Activated naive CD4-positive, alpha-beta T cell (primary cell): ENCODE measurements at places on chromosomes 5 and 9.

- no peak for DNase-seq
Measured at GRCh38 chr9:121085661-121086060, 10.9 kb downstream of the CNTRL start.

DNA sequence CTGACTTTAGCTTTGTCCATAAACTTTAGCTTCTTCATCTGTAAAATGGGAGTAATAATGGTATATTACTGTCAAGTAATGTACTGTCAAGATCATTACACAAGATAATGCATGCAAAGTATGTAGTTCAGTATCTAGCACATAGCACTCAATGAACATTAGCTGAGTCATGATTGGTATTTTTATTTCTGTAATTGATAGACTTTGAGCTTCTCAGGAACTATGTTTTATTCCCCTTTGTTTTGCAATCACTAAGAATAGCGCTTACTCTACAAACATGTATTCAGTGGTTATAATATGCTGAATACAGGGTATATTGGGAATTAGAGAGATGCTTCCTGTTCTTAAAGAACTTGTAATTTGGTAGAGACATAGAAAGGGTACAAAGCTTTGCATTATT lies 142.3 kb upstream of the KLF9 start:
- no peak for DNase-seq

- DNase-seq = no peak
Measured at GRCh38 chr5:111932628-111933027, 175.6 kb upstream of the NREP start.

DNA sequence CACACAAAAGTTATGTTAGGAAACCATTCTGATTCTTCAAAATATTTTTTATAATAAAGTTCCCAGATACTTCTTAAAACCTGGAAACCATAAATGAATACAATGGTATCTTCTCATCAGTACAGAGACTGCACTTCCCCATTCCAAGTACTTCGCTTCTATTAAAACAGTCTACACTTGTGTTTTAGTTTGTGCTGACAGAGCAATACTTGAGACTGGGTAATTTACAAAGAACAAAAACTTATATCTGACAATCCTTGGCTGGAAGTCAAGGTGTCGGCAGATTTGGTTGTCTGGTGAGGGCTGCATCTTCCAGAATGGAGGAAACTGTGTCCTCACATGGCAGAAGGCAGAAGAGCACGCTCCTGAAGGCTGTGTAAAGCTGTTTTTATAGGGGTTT lies 70.1 kb downstream of the RFX3 start:
- DNase-seq = no peak

GRCh38 chr5:170533383-170533782 lies 29.6 kb downstream of the KCNIP1 start:
- no peak for DNase-seq

DNA sequence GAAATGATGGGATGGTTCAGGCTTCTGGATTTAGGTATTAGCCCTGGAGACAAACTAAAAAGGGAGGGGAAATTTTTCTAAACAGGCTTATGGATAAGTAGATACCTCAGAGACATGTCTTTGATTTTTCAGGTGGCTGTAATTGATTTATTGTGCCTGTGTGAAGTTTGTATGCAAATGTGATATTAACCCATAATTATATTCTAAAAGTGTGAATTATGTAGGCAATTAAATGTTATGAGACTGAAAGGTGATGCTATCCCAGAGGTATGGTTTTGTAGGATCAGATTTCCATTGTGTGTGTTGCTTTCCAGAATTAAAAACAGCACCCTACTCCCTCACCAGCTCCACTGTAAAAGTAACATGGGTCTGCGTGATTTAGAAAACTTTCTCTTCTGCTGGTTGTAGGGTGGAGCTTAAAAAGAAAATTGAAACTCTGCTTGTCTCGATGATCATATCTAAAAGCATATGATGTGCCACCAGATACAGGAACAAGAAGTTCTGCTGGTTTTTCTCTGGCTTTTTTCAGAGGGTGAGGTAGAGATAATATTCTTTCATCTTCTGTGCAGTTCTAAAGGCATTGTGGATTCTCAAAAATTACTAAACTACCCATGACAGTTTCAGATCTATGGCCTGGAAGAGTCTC lies 71.8 kb upstream of the TAF11L2 start:
- DNase-seq = no peak

DNA sequence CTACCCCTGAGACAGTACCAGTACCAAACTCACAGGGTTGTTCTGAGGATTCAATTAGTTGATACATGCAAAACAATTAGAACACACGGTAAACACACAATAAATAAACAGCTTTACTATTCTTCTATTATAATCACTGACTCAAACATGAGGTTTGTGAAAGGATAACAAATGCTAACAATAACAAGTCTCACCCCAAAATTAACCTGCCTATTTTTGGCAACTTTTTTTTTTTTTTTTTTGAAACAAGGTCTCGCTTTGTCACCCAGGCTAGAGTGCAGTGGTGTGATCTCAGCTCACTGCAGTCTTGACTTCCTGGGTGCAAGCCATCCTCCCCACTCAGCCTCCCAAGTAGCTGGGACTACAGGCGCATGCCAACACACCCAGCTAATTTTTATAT lies 6.5 kb downstream of the ECPAS start:
- DNase-seq = no peak

DNA sequence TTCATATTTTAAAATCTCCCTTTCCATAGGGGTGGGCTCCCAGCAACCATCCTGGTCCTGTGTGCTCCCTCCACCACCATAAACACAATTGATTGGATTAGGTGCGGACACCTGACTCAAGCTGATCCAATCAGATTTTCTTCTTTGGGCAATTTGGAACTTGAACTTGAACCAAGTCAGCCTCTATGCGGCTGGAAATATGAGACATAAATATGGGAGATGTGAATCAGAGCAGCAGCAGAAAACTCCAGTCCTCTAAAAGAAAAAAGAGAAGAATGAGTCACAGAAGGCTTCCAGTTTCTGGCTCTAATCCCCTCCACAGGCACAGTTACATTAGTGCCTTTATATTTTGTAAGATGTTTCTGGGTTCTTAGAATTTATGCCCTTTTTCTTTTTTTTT lies 306.6 kb downstream of the MLLT3 start:
- DNase-seq = no peak

DNA sequence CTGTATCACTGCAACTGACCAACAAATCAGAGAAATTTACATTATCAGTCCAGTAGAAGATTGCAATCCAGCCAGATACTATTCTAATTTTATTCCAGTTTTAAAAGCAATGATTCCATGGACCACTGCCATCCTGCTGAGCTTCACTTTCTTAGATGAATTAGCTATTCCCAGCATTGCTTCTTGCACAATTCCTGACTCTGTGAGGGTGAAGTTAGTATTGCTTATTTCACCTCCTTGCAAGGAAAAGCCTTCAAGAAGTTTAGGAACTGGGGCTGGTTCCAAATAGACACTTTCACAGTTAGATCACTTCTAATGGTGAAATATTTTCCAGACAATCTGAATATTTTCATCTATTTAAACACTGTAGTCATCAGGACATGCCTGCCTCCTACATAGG lies 338.6 kb upstream of the TNC start:
- DNase-seq = no peak

DNA sequence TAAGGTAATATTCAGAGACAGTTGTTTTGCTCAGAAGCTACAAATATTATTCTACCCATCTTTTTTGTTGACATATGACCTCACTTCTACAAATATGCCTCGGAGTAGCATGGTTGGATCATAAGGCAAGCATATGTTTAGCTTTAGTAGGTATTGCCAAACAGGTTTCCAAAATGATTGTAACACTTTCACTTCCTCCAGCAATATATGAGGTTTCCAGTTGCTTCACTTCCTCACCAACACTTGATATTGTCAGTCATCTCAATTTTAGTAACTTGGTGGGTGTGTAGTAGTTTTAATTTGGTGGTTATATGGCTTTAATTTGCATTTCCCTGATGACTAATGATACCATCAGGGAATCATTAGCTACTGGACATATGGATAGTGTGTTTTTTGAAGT lies 46.7 kb downstream of the TNFSF8 start:
- no peak for DNase-seq

GRCh38 chr9:136777359-136777758 lies 13.0 kb upstream of the LCN15 start:
- no peak for DNase-seq

- DNase-seq = no peak
Measured at GRCh38 chr9:75041041-75041440, 12.9 kb upstream of the CARNMT1 start.

DNA sequence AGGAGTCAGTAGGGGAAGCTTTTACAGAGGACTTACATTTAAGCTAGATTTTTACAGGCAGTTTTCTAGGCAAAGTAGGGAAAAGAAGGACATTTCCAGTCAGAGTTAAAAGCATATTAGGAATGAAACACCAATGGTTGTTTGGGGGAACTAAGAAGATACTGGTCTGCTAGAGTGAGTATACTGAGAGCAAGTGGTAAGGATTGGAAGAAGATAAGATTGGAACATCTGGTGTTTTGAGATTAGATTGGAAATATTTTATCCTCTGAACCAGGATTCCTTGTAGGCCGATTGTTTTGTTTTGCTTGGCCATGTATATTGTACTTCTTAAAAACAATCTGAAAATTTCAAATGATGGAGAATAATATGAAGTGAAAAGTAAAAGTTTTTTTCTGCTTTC lies 7.7 kb downstream of the FBXO38 start:
- DNase-seq = no peak

- no peak for DNase-seq
Measured at GRCh38 chr9:80932947-80933780, 756.2 kb downstream of the TLE1 start.

DNA sequence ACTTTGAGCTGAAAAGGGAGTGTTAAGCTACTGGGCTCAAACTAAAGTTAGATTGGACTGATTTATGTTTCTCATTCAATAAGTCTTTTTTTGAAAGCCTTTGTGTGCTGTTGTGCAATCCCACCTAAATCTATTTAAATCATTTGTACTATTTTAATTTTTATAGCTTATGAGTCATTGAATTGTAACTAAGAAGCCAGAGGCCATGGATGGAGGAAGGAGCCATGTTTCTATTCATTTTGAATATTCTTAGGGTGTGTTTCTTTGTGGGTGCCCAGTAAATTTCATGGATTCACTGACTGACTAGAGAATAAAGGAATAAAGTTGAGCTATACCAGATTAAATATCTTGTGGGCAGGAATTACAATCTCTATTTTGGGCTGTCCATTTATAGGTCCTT lies 238.5 kb downstream of the KIF4B start:
- DNase-seq = no peak

- DNase-seq = no peak
Measured at GRCh38 chr9:81665322-81665871, 23.9 kb downstream of the TLE1 start.

DNA sequence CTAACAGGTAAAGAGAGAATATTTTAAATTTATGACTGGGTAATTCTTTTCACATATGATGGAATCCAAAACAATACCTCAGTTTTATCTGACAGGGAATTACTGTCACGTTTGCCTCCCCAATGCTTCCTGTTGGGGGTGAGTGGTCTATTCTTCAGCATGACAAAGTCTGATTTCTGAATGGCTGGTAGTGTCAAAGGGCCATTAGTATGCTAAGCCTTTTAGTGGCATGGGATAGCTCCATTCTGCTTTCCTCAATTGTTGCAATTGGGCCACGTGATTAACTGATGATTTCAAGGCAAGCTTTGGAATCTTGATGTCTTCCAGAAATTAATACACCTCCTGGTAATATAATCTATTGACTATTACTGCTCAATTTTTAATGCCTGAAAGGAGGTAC lies 14.7 kb upstream of the NDUFS4 start:
- DNase-seq = no peak

- no peak for DNase-seq
Measured at GRCh38 chr9:109791003-109791677, 11.1 kb downstream of the PALM2AKAP2 start.

DNA sequence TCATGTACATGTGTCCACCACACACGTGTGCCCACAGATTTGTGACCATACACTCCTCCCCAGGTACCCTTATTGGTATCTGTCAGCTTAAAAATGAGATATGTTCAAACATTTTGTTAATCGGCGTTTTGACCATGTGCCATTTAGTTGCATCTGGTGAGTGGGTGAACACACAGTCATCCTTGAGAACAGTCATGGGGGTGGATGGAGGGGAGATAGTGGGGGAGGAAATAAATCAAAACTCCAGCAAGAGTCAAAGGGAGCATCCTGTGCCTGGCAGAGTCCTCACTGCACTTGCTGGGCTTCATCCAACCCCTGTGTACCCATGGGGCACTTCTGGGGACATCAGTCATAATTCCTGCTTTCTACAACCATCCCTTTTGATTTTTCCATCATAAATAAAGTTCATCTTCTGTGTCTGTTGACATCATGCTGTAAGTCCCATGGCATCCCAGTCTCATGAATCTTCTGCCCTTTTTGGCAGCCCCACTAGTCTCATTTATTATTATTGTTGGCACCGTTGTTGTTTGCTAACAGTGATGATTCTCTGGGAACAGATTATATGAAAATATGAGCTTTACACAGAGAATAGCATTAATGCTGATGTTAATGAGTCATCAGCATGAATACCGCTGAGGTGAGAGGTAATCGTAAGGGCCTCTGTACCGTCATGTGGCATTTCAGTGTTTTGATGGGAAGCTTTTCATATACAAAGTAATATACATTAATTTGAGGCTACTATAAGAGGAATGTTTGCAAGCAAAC lies 24.4 kb upstream of the CLK4 start:
- DNase-seq = no peak

DNA sequence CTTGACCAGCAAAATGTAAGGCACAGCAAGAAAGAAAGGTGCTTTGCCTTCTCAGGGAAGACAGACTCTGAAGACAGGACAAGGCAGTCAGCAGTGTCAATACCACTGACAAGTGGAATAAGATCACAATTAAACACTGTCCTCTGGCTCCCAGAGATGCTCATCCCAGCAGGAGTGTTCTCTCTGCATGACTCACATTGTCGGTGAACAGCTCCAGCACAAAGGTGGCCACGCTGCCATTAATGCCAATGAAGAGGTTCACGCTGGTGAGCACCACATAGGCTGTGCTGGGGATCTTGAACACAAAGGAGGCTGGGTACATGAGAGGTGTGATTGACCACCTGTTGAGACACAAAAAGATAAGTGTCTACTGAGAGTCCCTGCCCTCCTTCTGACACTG lies 31.9 kb downstream of the NIPSNAP3B start:
- no peak for DNase-seq

- no peak for DNase-seq
Measured at GRCh38 chr5:53827211-53827651, 266.8 kb downstream of the NDUFS4 start.

GRCh38 chr9:85344901-85345300 lies 396.9 kb downstream of the AGTPBP1 start:
- DNase-seq = no peak

GRCh38 chr9:22739712-22740111 lies 293.1 kb downstream of the DMRTA1 start:
- DNase-seq = no peak

- no peak for DNase-seq
Measured at GRCh38 chr9:115946530-115946929, 207.1 kb upstream of the PAPPA start.

- DNase-seq = no peak
Measured at GRCh38 chr5:180140571-180140970, 68.4 kb downstream of the RASGEF1C start.
